Upper lobe of right lung (tissue), 1 donor: ENCODE measurements at places on chromosomes 3 and 15. TPM values are rescaled to one million over a fixed set of nuclear protein-coding genes. Genes with fewer than 3 reads are reported as not detected.

DNA sequence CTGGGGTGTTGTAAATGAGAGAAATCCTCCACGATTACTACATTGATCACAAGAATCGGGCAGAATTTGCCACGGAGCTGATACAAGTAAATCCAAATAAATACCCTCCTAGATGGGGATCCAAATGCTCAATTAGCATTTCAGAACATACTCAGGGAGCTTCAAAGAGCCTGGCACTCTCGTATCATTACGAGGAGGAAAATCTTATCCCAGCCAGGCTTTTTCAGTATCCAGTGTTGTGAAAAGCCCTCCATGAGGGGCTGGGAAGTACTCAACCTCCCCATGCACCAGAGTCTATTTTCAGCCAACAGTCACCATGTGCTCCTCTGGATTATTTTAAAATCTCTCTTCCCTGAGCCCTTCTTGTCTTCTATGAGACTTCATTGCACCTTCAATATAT lies 122.6 kb upstream of the ARRDC4 start:
- no peak for DNase-seq

LYZL4 gene
- not detected for total RNA-seq

DNA sequence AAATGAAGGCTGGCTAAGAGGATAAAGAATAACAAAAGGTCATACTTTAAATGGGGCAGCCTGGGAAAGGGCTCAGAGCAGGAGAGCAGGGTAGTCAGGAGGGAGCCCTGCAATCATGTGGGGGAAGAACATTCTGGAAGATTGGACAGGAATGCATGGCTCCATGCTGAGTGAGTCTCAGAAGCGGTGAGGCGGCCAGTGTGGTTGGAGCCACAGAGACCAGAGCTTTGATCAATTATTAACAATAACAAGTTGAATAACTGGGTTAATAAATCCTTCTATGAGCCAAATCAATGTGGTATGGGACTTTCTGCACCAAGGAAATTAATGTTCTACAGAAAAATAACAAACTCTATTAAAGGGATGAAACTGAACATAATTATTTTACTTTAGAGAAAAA lies 57.9 kb upstream of the DCUN1D1 start:
- DNase-seq, result no peak

DNA sequence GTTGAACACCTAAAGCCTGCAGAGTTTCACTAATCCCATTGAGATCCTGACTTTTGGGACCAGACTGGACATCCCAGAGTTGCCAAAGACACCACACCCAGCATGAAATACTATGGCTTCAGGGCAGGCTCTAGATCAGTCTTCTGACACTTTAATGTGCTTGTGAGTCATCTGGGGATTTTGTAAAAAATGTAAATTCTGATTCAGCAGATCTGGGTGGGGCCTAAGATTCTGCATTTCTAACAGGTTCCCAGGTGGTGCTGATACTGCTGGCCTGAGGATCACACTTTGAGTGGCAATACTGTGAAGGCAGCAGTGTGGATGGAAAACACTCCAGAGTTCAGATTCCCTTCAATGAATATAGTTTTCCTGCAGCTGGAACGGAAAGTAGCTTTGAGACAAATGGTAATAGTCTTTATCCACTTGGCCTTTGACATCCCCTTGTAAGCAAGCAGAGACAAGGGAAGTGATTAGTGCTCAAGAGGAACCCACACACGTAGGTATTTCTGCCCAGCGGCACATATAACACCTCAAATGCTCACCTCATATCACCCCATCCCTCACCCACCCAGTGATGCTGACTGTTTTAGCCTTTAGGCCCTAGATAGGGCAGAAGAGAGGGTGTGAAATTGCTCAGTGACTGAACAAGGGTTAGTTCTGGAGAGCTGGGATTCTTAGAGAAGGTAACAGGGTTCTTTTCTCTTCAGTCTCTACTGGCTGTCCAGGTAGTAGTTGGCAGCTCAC lies 51.5 kb upstream of the GSK3B start:
- no peak for DNase-seq

DNA sequence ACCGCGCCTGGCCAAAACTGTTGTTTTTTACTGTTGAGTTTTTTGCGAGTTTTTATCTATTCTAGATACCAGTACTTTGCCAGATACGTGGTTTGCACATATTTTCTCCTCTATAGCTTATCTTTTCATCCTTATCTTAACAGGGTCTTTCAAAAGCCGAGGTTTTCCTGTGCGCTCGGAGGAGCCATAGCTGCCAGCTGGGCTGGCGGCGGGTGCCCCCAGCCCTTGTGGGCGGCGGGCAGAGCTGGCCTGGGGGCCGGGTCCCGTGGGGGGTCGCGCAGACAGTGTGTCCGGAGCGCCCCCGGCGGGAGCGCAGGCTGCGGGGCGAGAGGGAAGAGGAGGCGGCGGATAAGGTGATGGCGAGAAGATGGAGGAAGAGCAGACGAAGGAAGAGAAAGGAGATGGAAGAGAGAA lies 11.1 kb upstream of the EIF4A2 start:
- no peak for DNase-seq

MUC20 gene
- total RNA-seq, result 14.7 TPM

- DNase-seq, result no peak
Measured at GRCh38 chr3:189659571-189659970, 28.4 kb downstream of the TP63 start.

- no peak for DNase-seq
Measured at GRCh38 chr3:64674591-64675076, 13.2 kb downstream of the ADAMTS9 start.

DNA sequence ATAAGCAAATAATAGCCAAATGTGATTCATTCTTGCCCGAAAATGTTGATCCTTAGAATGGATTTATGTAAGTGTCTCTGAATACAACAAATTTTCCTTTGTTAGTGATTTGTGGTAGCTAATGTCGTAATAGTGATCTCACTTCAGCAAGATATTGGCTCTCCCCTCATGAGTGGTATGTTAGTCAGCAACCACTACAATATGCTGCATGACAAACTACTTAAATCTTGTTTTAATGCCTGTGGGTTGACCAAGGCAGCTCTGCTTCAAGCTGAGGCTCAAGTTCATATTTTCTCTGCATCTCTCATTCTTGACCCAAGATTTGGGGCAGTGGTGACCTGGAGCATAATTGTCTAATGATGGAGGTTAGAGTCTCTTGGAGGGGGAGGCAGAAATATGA lies 49.8 kb upstream of the GALNT15 start:
- DNase-seq, result no peak

GRCh38 chr3:142863010-142863817 lies 25.7 kb downstream of the PCOLCE2 start:
- no peak for DNase-seq

GRCh38 chr15:73150831-73151230 lies 98.6 kb downstream of the NEO1 start:
- no peak for DNase-seq

DNA sequence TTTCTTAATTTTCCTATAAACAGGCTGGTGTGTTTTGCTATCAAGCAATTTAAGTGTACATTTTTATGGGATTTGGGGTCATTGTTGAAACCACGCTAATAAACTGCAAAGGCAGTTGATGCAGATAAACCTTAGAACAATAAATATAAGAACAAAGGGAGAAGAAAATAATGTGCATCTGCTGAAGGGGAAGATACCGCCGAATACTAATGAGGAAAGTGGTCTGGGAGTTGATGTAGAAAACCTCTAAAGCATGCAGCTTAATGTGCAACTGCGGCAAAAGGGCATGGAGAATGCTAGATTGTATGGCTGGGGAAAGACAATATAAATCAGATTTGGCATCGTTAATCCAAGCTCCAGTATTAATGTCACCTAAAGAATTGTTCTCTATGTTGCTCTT lies 29.8 kb upstream of the CHL1 start:
- DNase-seq, result no peak

GRCh38 chr3:134008630-134009156 lies 21.0 kb downstream of the SLCO2A1 start:
- DNase-seq, result no peak

ITPR1 gene
- 91.7 TPM for total RNA-seq

DNA sequence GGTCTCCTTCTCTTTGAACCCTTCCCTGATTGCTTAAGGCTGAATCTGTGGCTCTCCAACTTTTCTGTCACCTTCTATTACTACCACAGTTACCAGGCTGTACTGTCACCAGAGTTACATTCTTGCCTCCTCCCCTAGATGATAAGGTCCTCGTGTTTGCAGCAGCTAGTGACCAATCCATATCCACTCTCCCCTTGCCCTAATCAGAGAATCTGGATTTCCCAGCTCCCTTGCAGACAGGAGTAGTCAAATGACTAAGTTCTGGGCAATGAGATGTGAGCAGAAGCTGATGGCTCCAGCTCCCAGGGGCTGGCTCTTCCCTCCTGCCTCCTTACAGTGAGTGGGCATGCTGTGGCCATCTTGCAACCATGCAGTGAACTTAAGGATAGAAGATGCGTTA lies 95.4 kb upstream of the VGLL4 start:
- no peak for DNase-seq

DNA sequence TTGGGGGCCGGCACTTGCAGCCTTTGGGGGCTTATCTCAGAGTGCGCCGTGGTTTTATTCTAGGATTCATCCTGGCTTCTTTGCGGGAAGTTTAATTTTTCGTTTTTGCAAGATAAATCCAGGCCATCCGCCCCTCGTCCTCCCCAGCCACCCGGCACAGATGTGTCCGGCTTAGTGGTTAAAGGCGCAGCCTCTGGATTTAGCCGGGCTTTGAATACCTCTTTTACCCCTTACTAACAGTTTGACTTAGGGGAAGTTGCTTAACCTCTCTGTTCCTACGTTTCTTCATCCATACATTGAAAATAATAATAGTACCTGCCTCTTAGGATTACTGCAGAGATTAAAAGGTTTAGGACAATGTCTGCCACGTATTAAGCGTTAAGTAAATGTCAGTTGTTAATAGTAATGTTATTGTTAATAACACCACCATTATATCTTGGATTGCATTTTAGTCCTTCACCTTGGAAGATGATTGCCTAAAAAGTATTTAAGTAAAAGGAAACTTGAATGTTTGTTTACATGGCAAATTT lies 714 bp downstream of the ECT2 start:
- no peak for DNase-seq

- DNase-seq, result no peak
Measured at GRCh38 chr3:129366312-129366831, 62.1 kb downstream of the EFCAB12 start.

- DNase-seq, result no peak
Measured at GRCh38 chr15:81531109-81531592, 157.1 kb upstream of the TMC3 start.

DNA sequence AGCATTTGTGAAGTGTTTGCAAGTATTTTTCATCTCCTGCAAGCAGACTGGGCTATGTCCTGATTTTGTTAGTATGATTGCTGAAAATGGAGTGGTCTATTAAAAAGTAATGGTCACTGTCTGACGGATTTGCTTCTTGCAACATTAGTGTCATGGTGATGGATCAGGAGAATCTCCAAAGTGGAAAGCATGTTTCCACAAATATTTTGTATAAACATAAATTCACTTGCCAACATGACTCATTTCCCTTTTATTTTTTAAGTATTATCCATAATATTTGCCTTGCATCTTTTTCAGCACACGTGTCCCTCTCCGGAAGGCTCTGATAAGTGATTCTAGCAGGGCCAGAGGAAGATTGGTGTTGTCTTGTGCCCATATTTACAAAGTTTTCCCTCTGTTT lies 27.4 kb upstream of the CACNA2D3 start:
- DNase-seq, result no peak

GRCh38 chr15:72820278-72820677 lies 36.7 kb upstream of the ADPGK start:
- DNase-seq, result no peak

SLC51B gene
- 3.8 TPM for total RNA-seq

COL6A5 gene
- total RNA-seq, result 6.3 TPM

- no peak for DNase-seq
Measured at GRCh38 chr3:171784387-171784786, 25.9 kb downstream of the PLD1 start.

PKM gene
- 426 TPM for total RNA-seq

CFAP161 gene
- total RNA-seq, result 1.3 TPM

CISH gene
- total RNA-seq, result 71.6 TPM

DNA sequence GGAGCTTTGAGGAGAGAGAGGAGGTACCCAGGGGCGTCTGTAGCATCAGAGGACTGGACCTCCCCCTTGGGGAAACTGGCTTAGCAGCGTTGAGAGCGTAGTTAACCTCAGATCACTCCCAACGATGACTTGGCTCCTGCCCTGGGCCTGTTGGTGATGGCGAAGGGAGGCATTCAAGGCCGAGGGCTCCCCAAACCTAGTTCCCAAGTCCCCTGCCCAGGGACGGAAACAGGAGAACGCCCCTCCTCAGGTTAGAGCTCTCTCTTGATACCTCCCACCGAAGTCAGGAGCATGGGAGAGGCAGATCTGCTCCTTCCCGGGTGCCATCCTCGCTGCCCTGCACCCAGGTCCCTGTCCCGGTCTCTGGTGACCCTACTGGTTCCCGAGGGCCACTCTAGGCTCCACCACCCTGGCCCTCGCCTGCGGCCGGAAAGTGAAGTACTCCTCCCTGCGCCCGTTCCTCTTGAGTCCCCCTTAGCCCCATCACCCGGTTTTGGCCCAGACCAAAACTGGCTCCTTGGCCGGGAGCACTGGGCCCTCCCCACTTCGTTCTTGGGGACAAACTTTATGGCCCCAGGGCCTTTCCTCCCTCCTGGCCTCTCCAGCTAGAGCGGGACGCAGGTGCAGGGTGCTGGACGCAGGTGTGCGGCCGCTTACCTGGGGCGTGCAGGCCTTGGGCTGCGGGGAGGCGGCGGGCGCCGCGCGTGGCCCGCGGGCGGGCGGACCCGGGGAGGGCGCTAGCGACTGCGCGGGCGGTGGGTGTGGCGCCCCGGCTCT lies 2.6 kb upstream of the SKOR1 start:
- no peak for DNase-seq
